ENCODE measurements at places on chromosomes 2 and 18. TPM values are rescaled to one million over a fixed set of nuclear protein-coding genes. Genes with fewer than 3 reads are reported as not detected.
A peak's percentile ranks its signal among the peaks of the same experiment; 100 is the strongest.

DNA sequence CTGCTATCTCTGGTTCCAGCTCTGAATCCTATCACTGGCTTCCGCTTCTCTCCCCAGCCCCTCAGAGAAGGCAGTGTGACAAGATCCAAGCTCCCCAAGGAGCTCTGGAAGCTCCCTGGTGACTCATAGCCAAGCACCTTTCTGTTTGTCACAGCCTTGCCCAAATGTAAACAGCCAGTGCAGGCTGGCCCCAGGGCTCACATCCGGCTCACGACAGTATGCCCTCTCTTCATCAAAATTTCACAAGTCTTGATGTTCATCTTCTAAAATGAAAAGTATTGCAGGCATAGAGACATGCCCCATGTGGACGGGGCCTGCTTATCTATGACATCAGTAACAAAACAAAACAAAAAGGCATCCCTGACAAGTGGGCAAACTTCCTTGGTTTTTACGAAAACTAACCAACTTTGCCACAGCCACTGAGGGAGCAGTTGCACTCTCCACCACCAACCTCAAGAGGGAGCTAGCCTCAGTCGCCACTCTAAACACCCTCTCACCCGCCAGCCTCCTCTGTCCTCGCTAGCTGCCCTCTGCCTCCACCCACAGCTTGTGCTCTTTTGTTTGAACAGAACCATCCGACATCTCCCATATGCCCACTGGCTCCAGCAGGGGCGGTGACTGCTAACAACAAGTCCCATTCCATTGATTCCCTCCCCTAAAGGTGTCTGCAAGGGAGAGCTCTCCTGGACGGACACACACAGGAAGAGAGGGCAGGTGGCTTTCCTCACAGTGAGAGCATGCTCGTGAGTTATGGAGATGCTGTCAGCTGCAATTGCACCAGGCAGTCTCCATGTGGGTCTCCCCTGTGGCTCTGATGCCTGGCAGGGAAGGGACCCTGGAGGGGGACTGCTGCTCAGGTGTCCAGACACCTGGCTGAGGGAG lies 71.0 kb upstream of the DAPL1 start:
- peak; percentile 62 for DNase-seq

- no peak for DNase-seq
Observed at GRCh38 chr18:48698707-48699106, 159.9 kb downstream of the CTIF start.

GRCh38 chr2:12282780-12283695 lies 433.7 kb upstream of the TRIB2 start:
- no peak for DNase-seq

DNA sequence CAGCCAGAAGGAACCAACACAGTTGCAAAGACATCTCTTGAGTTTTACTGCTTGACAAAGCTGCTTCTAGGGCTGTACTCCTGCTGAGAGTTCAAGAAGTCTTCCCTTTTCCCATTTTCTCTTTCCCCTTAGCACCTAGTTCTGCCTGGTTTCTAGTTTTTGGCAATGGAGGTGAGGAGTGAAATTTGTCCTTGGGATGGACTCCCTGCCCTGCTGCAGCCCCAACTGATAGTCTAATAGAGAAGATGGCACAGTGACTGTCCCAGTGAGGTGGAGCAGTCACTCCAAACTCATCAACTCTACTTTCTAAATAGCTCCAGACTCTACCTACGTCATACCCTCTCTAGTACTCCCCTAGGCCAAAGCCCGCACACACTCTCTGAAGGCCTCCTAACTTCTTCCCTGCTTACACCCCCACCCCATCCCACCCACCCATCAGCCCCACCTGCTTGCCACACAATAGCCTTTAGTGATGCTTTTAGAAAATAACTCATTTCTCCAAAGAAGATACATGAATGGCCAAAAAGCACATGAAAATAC lies 164.4 kb downstream of the DDX1 start:
- DNase-seq: no peak

- no peak for DNase-seq
Observed at GRCh38 chr2:147390475-147390874, 454.4 kb upstream of the ACVR2A start.

- DNase-seq: peak; percentile 88
Observed at GRCh38 chr2:219453671-219454590, 19.3 kb downstream of the SPEG start.

DNA sequence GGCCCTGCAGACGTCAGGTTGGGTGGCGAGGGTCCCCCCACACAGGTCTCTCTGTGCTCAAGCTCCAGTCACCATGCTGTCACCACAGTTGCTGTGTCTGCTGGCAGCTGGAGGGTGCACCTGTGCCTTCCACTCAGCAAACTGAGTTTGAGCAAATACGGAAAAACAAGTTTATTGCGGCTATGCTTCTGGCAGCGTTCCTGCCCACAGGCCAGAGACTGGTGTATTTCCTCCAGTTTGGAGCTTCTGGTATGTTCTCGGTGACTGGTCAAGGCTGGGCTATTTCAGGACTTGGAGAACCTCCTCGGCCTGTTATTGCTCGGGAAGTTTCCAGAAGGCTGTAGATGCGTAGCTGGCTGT lies 132.6 kb downstream of the SEPTIN10 start:
- no peak for DNase-seq

- DNase-seq: no peak
Observed at GRCh38 chr18:55007602-55008001, 48.3 kb upstream of the CCDC68 start.

DNA sequence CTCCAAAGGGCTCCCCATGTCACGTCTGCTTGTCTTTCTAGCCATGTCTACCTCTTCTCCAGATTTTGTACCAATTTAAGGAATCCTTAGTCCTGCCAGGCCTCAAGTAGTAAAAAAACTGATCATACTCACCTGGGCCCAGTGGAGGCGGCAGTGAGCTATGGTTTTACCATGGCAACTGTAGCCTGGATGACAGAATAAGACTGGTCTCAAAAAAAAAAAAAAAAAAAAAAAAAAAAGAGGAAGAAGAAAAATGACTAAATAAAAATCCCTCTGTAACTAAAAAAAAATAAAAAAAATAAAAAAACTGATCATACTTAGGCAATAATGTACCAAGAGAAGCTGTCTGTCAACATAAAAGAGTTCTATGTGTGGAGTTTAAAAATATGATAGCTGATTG lies 221.6 kb downstream of the NR4A2 start:
- DNase-seq: no peak

DNA sequence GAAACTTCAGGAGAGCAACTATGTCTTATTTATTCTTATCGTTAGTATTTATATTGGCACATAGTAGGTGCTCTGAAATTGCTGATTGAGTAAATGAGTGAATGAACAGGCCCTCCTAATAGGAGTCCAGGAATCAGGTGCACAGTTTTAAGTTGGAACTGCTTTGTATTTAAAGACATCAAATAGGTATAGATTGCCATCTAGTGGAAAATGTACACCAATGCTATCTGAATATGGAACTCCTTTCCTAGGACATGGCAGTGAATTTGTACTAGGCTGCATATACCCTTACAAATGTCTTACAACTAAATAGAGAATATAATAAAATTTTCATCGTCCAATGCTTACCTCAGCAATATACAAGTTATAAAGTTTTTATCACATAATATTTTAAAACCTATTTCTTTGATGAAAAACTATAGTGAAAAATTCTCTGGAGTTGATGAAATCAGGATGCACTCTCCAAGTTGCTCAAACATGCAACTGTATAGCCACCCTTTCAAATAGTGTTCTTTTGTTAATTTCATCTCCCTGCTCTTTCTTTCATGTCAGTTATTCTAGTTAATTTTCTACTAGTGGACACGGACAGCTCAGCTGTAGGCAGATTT lies 318.9 kb upstream of the SYT4 start:
- no peak for DNase-seq

DNA sequence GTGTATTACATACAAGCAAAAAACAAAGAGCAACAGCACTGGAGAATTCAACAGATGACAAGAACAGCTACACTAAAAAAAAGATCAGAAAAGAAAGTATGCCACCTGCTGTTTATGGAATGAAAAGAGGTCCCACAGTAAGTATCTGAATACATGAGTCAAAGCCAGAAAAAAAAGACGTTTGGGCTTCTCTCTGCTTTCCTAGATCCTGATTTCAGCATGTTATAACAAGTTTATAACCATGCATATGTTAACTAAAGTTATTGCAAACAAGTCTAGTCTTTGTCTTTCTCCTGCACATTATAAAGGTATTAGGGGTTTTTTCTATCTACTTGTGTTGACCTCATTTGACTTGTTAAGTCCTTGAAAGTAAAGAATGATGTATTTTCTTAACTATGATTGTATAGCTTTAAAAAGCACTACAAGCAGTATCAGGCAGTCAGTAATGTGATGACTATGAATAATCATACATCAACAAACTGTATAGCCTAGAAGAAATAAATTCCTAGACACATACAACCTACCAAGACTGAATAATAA lies 108.5 kb upstream of the COL5A2 start:
- no peak for DNase-seq

- no peak for DNase-seq
Observed at GRCh38 chr2:79622508-79622907, 109.7 kb downstream of the CTNNA2 start.

Gene SIGLEC15
- 8.4 TPM for total RNA-seq

Gene ATOH8
- total RNA-seq: 21.8 TPM
